GM04503 (cell line): ENCODE measurements at places on chromosomes 16 and 17.

- no peak for DNase-seq
Measured at GRCh38 chr16:87469169-87469568, 23.7 kb downstream of the ZCCHC14 start.

- DNase-seq = no peak
Measured at GRCh38 chr16:86035906-86036305, 136.9 kb downstream of the IRF8 start.

DNA sequence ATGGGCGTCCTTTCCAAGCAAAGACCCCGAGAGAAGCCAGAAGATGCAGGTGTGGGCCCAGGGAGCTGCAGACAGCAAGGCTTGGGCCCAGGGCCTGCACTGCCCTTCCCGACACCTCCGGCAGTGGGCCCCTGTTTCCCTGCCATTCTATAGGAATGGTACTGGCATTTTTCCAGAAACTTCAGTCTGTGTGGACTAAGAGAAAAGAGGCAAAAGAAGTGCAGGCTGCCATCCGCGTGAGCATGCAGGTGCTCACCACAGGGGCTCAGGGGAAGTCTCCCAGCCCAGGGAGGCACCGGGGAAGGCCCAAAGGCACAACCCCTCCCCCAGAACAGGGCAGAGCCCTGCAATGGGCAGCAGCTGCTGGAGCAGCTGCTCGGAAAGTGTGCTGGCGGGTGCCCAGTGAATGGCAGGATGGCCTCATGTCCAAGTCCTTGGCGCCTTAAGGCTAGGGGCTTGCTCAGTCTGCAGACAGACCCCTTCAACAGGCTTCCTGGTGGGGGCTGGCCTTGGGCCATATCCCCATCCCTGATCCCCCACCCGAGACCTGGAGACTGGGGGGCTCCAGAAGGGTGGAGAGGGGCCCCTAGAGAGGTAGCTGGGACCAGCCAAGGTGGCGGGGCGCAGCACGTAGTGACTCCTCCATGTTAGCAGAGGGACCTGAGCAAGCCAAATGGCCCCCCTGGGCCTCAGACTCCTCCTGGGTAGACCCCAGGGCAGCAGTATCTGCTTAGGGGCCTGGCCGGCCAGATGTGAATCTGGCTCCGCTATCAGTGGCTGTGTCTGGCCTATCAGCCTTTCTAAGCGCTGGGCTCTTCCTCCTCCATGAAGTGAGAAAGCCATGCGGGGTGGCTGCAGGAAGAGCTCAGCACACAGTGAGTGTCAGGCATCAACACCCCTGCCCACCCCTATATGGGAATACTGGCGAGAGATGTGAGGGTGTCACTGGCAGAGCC, 6.7 kb upstream of the TPPP3 start:
- DNase-seq = no peak

- no peak for DNase-seq
Measured at GRCh38 chr17:12457493-12457892, 208.2 kb upstream of the MYOCD start.

- DNase-seq = peak; percentile 38
Measured at GRCh38 chr17:55722742-55723487, at the start of gene TMEM100. TMEM100 (minus strand) TSS chr17:55722864; CDS start chr17:55721070, 1,794 bp downstream.

- no peak for DNase-seq
Measured at GRCh38 chr16:678209-678857, 1.9 kb upstream of the STUB1 start.

- DNase-seq = no peak
Measured at GRCh38 chr17:72950242-72950931, 142.1 kb downstream of the SLC39A11 start.

- DNase-seq = no peak
Measured at GRCh38 chr17:29449865-29450671, 59.9 kb downstream of the TAOK1 start.

- no peak for DNase-seq
Measured at GRCh38 chr16:78317564-78318240, 218.2 kb downstream of the WWOX start.

GRCh38 chr17:42422958-42423712, at the start of gene CAVIN1:
CAVIN1 (minus strand) TSS chr17:42423256; CDS start chr17:42423097, 159 bp downstream.
- DNase-seq = peak; percentile 94

- no peak for DNase-seq
Measured at GRCh38 chr16:66490774-66491715, 58.9 kb downstream of the TK2 start.

- DNase-seq = no peak
Measured at GRCh38 chr16:83176802-83177201, 550.0 kb downstream of the CDH13 start.

DNA sequence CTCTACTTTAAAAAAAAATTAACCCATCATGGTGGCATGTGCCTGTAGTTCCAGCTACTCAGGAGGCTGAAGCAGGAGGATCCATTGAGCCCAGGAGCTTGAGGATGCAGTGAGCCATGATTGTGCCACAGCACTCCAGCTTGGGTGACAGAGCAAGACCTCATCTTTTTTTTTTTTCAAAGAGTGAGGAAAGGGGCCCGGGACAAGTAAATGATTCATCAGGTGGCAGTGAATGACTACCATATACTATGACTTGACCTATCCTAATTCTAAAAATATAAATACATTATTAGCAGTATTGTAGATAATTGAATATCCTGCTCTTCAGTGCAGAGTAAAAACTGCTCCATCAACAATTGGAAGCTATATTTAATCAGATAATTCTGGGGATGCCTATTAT, 55.3 kb downstream of the CLUH start:
- no peak for DNase-seq

GRCh38 chr17:29014716-29015115, 8.9 kb upstream of the SEZ6 start:
- DNase-seq = no peak

DNA sequence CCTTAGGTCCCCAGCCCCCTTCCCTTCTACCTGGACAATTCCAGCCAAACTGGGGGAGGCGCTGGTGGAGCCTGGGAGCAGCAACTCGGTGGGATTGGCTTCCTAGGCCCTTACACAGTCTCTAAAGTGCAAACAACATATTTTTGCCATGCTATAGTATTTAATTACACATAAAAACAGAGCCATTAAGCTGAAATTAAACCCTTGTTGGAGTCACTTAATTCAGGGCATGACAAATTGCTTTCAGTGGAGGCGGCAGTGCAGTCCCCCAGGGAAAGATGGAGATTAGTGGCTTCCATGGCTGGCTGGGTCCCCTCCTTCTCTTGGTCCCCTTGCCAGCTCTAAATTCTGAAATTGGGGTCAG, 17.3 kb downstream of the IGFBP4 start:
- DNase-seq = no peak

DNA sequence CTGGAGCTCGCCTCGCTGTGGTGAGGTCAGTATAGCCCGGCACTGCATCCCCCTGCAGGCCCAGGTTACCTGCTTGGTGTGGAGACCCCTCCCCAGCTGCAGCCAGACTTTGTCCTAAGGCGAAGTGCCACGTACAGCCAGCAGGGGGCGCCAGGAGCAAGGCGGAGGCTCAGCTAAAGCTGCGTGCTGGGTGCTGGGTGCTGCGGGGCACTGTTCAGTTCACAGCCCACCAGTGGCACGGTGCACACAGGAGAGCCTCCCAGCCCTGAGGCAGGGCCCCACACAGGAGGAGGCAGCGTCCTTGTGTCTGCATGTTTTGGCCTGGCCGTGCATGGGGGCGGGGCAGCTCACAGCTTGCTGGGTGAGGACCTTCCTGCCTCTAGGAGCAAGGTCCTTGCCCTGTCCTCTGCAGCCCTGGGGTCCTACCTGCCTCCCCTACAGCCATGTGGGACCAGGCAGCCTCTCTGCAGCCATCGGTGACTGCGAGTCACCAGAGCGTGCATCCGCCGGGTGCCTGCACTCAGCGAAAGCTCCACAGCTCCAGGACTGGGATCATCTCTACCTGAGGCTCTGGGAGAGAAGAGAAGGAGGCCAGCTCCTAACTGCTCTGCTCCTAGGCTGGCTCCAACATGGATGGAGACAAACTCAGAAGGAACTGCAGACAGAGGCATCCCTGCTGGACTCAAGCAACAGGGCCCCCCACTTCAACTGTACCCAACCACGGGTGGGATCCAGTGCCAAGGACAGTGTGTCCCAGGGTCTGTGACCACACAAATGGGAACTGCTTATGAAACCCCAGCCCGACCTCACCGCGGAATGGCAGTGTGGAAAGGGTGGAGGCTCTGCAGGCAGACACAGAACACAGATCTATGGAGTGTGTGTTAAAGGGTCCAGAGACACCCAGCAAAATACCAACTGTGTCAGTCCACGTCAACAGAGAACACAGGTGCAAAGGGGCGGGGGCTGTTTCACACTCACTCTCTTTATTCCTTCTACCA, 19.0 kb downstream of the SLC7A5 start:
- no peak for DNase-seq

DNA sequence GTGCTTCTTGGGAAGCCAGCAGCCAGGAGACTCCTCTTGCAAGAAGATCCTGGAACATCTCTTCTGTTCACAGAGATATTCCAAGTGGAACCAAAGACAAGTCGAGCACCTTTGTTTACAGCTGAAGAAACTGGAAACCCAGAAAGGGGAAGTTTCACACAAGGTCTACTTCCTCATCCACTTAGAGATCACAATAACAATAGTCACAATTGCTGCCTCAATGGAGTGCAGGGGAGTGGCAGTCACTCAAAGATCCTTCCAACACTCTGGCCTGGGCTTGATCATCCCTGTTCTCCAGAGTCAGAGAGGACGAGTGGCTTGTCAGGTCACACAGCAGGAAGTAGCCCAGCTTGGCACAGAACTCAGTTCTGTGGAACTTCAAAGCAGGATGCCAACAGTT, 46.9 kb upstream of the SIAH1 start:
- no peak for DNase-seq

DNA sequence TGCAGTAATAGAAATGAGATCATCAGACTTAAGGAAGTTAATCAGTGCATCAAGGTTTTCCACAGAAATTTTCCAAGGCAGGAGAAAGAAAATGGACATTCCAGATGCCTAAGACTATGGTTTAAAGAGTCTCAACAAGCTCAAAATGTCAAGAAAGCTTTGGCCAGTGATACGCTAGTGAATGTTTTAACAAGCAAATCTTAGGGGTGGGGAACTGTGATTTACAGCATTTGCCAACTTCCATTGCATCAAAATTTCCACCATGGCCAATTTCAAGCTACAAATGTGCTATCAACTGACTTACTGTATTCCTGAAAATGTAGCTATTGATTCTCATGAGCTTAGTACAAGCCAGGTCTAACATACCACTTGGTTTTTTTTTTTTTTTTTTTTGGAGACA, 82.4 kb upstream of the CLEC3A start:
- DNase-seq = no peak
